Femur (tissue), 1 donor: ENCODE measurements at places on chromosomes 3 and 15.

GRCh38 chr3:119613201-119613600, 15.5 kb downstream of the PLA1A start:
- DNase-seq, result no peak

- no peak for DNase-seq
Observed at GRCh38 chr15:88832820-88833730, 29.8 kb downstream of the ACAN start.

DNA sequence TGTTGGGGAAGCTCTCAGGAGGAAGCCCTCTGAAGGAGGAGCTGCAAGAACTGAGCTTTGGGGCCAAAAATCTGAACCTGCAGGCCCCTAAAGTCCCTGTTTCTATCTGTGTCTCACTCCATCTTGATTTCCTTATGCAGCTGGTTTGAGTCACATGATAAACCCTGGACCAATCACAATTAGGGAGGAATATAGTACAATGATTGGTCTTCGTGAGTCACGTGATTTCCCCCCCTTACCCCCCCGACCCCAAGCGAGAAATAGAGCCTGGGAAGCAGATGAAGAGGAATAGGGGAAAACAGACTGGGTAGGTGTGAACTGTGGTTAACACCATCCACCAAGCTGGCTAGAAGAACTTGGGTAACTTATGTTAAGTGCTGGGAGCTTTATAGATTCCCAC, 12.9 kb downstream of the CRABP1 start:
- no peak for DNase-seq

DNA sequence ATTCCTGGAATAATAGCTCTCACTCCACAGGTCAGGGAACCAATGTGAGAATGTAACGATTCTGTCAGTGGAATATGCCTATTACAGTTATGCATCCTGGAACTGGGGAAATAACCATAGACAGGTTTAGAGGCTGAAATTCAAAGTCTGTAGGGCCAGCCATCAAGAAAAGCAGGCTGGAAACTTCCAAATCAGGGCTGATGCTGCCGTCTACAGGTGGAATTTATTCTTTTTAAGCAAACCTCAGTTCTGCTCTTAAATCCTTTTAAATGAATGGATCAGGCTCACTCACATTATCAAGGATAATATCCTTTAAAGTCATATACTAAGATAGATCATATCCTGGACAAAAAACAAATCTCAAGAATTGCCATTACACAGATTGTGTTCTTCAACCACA, 699.8 kb downstream of the NR2F2 start:
- no peak for DNase-seq

DNA sequence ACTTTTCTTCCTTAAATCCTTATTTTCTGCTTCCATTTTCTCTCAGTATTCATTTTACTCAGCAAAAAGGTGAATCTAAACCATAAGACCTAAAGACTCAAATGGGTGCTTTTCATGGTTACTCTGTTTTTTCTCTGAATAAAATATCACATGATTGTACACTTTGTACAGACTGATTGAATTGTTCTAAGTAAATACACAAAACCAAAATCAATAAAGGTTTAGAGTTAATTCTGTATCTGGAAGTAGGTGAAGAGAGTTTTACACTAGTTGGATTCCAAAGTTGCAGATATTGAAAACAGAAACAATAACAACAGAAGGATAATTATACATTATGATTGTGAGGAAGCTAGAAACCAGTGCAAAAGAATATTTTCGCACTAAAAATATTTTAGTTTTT, 546.2 kb downstream of the TUSC7 start:
- DNase-seq, result no peak

GRCh38 chr3:117192888-117193287, 483.3 kb downstream of the TUSC7 start:
- DNase-seq, result no peak
